ENCODE measurements at places on chromosomes 12 and 14. TPM values are rescaled to one million over a fixed set of nuclear protein-coding genes. Genes with fewer than 3 reads are reported as not detected.

OR11H12 gene
- not detected for total RNA-seq

OS9 gene
- 103 TPM for total RNA-seq

GRCh38 chr12:27672643-27673042 is 23.6 kb upstream of the REP15 start:
- no peak for DNase-seq

DNA sequence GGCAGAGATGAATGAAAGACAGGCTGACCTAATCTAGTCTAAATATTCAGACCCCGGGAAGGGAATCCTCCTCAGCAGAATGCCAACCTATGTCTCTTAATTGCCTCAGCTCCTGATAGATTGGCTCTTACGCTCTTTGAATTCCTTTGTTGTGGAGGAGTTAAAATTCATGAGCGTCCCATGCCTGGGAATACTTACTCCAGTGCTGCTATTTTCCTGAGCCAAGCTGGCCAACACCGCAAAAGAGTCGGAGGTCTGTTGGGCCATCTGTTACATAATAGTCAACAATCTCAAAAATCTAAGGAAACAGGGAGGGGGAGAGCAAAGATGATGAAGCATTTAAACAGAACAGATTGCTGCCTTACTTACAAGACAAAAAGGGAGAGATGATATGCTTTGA is 182.8 kb downstream of the ASCL1 start:
- DNase-seq, result no peak

RNASE7 gene
- total RNA-seq, result not detected

- no peak for DNase-seq
Observed at GRCh38 chr12:110796952-110797351, 49.8 kb upstream of the CCDC63 start.

DNA sequence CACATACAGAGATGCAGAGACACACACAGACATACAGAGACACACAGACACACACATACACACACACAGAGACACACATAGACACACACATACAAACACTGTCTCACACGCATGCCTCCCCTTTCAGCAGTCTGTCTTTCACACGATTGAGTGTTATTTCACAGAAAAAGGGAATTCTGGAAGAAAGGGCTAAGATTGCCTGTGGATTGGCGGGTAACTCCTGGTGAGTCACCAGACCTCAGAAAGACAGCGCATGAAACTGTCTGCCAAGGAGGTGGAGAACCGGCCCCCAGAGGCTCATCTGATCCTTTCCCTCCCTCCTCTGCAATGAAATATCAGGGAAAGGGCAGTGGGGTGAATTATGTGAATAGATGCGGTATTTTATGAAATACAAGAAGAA is 127.2 kb upstream of the GSC start:
- DNase-seq, result no peak

GRCh38 chr12:101939306-101939705 is 61.9 kb downstream of the DRAM1 start:
- no peak for DNase-seq

DNA sequence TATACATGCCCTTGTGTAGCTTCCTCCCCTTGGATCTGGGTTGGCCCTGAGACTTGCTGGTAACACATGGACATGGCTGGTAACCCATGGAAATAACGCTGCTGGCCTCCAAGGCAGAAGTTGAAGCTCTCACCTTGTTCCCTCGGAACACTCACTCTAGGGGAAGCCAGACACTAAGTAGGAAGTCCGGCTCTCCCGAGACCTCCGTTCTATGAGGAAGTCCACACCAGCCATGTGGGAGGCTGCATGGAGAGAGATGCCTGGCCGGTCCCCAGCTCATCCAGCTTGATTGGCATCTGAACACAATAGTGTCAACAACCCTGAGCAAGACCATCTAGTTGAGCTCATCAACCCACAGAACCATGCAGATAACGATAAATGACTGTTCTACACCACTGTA is 39.7 kb upstream of the VRK1 start:
- no peak for DNase-seq

- no peak for DNase-seq
Observed at GRCh38 chr14:30355431-30355913, 203.5 kb upstream of the G2E3 start.

DNA sequence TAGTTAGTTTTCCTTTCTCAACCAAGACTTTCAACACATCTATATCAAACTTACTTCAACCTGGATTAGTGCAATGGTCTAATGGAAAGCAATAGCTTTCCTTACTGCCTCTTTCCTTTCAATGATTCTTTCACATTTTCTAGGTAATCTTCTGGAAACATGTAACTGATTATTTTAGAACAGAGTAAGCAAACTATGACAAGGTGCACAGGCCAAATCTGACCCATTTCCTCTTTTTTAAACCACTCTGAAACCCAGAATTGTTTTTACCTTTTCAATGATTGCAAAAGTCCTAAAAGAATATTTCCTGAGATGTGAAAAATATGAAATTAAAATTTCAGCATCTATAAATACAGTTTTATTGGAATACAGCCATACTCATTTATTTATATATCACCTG is 81.6 kb upstream of the TMTC2 start:
- DNase-seq, result no peak
